ENCODE measurements at places on chromosomes 7 and 10. TPM values are rescaled to one million over a fixed set of nuclear protein-coding genes. Genes with fewer than 3 reads are reported as not detected.

GRCh38 chr10:93838278-93838677, 55.5 kb upstream of the SLC35G1 start:
- no peaks in the 10 kb centered on the region for H3K27me3 ChIP-seq
- no peak for DNase-seq
- H3K4me1 ChIP-seq: no peaks in the 10 kb centered on the region
- no peaks in the 10 kb centered on the region for H3K36me3 ChIP-seq
- no peak overlapping the region for H3K27ac ChIP-seq

DNA sequence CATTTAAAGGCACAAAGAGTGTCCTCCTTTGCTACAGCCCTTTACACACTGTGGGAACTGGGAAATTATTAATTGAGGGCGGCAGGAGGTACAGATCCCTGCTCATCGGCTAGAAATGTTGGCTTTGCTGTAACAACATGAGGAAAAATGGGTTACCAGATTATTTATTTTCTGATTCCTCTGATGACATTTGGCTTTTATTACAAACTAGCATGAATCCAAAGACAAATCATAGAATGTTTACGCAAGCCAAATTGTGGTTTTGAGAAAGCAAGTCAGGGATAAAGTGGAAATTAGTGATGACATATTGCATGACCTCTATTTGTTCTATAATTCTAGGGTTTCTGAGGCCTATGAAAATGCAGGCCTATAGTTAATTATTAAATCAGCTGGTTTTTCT, 126.1 kb upstream of the TMEM196 start:
- no peaks in the 10 kb centered on the region for H3K27me3 ChIP-seq
- no peaks in the 10 kb centered on the region for H3K36me3 ChIP-seq
- no peak for DNase-seq
- no peak overlapping the region for H3K27ac ChIP-seq

- H3K27me3 ChIP-seq: no peaks in the 10 kb centered on the region
- no peaks in the 10 kb centered on the region for H3K36me3 ChIP-seq
- H3K4me1 ChIP-seq: no peaks in the 10 kb centered on the region
- no peak for DNase-seq
Measured at GRCh38 chr7:97446361-97446760, 285.5 kb upstream of the TAC1 start.

THNSL1 gene
- 2.0 TPM for total RNA-seq

AMPH gene
- 13.3 TPM for total RNA-seq

FAM170B gene
- total RNA-seq: not detected

RHOBTB1 gene
- total RNA-seq: 11.0 TPM

DNA sequence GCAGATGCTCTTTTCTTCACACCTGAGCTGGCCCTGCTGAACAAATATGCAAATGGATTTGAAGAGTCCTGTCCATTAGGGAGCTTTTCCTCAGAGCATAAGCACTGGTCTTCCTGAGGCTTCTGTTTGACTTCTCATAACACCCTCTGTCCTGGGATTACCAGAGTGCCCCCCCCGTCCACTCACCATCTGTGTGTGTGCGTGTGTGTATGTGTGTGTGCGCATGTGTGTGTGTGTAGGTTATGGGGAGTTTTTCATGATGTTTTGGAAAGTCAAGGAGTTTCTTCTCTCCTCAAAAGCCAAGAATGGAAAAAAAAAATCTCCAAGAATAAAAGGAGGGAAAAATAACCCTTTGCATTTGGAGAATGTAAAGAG, 57.7 kb upstream of the COMTD1 start:
- DNase-seq: no peak
- H3K27me3 ChIP-seq: no peaks in the 10 kb centered on the region
- no peak overlapping the region for H3K4me3 ChIP-seq
- H3K27ac ChIP-seq: peak overlapping the region; percentile 93
- H3K4me1 ChIP-seq: peaks cover 22% of the 10 kb centered on the region

SP4 gene
- total RNA-seq: 8.6 TPM

- H3K4me3 ChIP-seq: no peak overlapping the region
- no peaks in the 10 kb centered on the region for H3K27me3 ChIP-seq
- DNase-seq: no peak
- no peak overlapping the region for H3K27ac ChIP-seq
- no peaks in the 10 kb centered on the region for H3K36me3 ChIP-seq
Measured at GRCh38 chr10:87675396-87676376, 16.0 kb downstream of the PAPSS2 start.

DNA sequence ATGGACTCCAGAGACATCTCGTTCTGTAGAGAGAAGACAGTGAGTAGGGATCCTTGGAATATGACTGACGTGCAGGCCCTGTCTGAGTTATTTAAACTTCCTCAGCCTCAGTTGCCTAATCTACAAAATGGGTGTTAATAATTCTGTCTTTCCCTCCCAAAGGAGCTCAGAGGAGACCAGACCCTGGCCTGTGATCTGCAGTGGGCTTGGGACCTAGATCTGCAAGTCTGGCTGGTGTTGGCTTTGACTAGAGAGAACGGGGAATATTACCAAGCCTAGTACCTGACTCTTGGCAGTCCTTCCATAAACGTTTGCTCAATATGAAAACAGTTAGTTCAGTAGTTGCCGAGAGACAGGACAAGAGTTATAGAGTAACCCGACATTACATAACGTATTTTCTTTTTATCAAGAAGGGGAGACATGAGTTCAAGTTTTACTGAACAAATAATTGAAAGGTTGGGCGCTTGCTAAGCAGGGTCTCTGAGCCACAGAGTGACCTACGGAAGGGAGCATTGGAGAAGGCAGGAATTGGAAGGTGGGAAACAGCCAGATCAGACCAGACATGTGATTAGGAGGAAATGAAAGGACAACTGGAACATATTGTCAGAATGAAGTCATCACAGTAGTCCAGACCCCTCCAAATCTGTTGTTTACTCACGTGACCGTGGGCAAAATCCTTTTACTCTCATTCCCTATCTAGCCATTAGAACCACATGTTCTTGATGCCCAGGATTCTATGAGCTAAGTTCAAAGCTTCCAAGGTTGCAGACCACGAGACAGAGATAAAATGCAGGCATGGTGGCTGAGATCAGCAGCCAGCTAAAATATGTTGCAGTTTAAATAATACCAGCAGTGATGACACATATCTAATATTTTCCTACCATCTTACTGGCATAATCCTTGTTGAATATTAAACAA, 10.9 kb upstream of the CYP3A4 start:
- no peaks in the 10 kb centered on the region for H3K27me3 ChIP-seq
- no peaks in the 10 kb centered on the region for H3K36me3 ChIP-seq
- no peak overlapping the region for H3K27ac ChIP-seq
- no peak for DNase-seq
- no peak overlapping the region for H3K4me3 ChIP-seq

- DNase-seq: no peak
- H3K36me3 ChIP-seq: no peaks in the 10 kb centered on the region
- no peaks in the 10 kb centered on the region for H3K27me3 ChIP-seq
- H3K27ac ChIP-seq: no peak overlapping the region
Measured at GRCh38 chr7:76278540-76278939, 23.9 kb upstream of the HSPB1 start.

- H3K27ac ChIP-seq: no peak overlapping the region
- no peaks in the 10 kb centered on the region for H3K27me3 ChIP-seq
- DNase-seq: no peak
- H3K4me1 ChIP-seq: no peaks in the 10 kb centered on the region
Measured at GRCh38 chr7:89695241-89695640, 459.0 kb upstream of the STEAP1 start.

DNA sequence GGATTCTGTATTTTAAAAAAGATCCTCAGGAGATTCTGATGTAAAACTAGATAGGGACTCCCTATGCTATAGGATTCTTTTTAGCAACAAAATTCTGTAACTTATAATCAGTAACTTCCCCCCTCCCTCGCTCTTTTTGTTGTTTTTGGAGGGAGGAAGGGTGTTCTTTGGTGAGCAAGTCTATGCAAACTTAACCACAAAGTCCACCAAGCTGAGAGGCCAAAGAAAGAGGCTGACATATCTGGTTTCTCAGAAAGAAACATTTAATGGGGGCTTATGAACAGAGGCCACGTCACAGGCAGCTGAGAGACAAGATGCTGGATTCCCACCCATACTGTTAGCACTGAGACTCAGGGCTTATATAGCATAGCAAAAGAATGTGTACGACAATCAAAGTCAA, 14.3 kb upstream of the ABCB5 start:
- H3K4me3 ChIP-seq: no peak overlapping the region
- H3K36me3 ChIP-seq: no peaks in the 10 kb centered on the region
- DNase-seq: no peak
- H3K4me1 ChIP-seq: peaks cover 7% of the 10 kb centered on the region
- H3K27me3 ChIP-seq: no peaks in the 10 kb centered on the region

NUTM2B gene
- total RNA-seq: 0.25 TPM

CYP2C19 gene
- total RNA-seq: 6.1 TPM

- H3K27ac ChIP-seq: no peak overlapping the region
- DNase-seq: no peak
- H3K4me1 ChIP-seq: no peaks in the 10 kb centered on the region
Measured at GRCh38 chr10:127182161-127182560, 14.2 kb downstream of the INSYN2A start.

DNA sequence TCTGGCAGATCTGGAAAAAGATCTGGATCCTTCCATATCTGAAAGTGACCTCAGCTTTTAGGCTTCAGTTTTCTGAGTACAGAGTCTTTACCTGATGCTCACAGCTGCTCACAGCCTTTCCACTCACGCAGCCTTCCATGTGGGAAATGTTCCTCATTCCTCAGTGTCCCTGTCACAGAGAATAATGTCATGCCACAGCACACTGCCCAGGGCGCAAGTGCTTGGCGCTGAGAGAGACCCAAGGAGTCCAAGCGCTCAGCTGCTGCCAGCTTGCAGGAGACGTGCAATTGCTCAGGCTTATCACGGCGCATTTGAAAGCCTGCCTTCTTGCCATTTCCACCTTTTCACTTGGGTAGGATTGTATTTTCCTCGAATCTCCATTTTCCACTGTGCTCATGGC, 271.9 kb upstream of the MKI67 start:
- H3K4me1 ChIP-seq: no peaks in the 10 kb centered on the region
- no peak overlapping the region for H3K4me3 ChIP-seq
- DNase-seq: no peak
- H3K36me3 ChIP-seq: no peaks in the 10 kb centered on the region
- no peaks in the 10 kb centered on the region for H3K27me3 ChIP-seq

OR9A4 gene
- not detected for total RNA-seq

TNKS2 gene
- total RNA-seq: 36.3 TPM

- peaks cover 19% of the 10 kb centered on the region for H3K36me3 ChIP-seq
- peaks cover 57% of the 10 kb centered on the region for H3K4me1 ChIP-seq
- H3K27ac ChIP-seq: peak within 1 kb of the TSS; percentile 94
- DNase-seq: no peak
- H3K4me3 ChIP-seq: peak within 1 kb of the TSS; percentile 96
Measured at GRCh38 chr7:100585511-100586265, at the start of gene LRCH4. Gene LRCH4, minus strand, starts transcription at chr7:100586129. Its CDS starts 29 bp downstream, at chr7:100586100.

CYP26C1 gene
- total RNA-seq: not detected

GRCh38 chr7:140604760-140605159, 35.9 kb downstream of the DENND2A start:
- H3K36me3 ChIP-seq: no peaks in the 10 kb centered on the region
- no peak overlapping the region for H3K27ac ChIP-seq
- no peak for DNase-seq
- no peak overlapping the region for H3K4me3 ChIP-seq
- peaks cover 12% of the 10 kb centered on the region for H3K4me1 ChIP-seq
- no peaks in the 10 kb centered on the region for H3K27me3 ChIP-seq

NPFFR1 gene
- not detected for total RNA-seq

GRCh38 chr7:150404805-150405583, 25.9 kb downstream of the ZNF775 start:
- H3K4me1 ChIP-seq: peaks cover 25% of the 10 kb centered on the region
- H3K36me3 ChIP-seq: no peaks in the 10 kb centered on the region
- H3K4me3 ChIP-seq: peak overlapping the region; percentile 81
- no peaks in the 10 kb centered on the region for H3K27me3 ChIP-seq
- H3K27ac ChIP-seq: peak overlapping the region; percentile 93

MUC12 gene
- total RNA-seq: 2.7 TPM

RAB18 gene
- total RNA-seq: 34.9 TPM

PRTFDC1 gene
- 7.6 TPM for total RNA-seq

DNA sequence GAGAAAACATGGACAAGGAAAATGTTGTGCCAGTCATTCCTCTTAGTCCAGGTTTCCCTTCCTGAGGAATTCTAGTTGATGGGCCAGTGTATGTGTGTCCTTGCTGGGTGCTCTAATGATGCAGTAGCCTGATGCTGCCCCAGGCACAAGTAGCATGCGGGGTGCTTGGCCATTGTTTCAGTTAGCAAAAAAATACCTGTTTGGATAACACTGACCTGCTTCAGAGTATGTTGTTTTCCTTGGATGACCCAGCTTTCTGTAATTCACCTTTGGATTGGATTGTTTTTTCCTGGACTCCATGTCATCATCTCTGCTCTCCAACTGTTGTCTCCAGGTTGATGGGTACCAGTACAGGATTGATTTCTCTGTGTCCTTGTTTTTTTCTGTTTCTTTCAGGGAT, 169.2 kb downstream of the SND1 start:
- no peaks in the 10 kb centered on the region for H3K27me3 ChIP-seq
- no peaks in the 10 kb centered on the region for H3K36me3 ChIP-seq
- no peak overlapping the region for H3K4me3 ChIP-seq
- peaks cover 16% of the 10 kb centered on the region for H3K4me1 ChIP-seq
- H3K27ac ChIP-seq: no peak overlapping the region
- no peak for DNase-seq

DNA sequence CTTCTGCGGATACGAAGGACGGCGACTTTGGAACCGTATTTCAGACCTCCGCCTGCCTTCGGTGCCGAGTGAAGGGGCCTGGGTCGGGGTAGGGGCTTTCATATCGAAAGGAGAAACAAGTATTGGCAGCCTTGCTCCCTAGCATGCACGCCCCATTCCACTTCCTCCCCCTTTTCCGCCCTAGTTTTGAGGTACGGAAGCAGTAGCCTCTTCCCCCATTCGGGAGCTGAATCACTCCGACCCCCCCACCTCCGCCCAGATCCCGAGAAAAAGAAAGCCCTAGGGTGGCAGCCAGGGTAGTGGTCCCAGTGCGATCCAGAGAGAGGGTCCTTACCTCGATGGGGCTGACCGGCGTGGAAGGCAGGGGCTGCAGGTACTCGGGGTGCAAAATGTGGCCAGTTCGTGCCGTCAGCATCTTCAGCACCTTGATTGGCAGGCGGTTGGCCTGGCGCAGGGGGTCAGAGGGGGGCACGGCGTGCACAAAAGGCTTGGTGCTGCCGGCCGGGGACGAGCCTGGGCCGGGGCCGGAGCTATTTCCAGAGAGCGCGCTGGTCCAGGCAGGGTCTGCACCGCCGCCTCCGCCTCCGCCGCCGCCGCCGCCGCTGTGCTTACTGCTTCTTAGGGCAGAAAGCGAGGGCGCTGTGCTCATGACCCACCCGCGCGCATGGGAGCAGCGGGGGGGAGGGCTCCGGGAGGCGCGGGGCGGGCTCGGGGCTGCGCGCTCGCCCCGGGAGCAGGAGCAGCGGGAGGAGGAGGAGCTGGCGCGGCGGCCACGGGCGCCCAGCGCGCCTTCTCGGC, 594 bp downstream of the ZNF503 start:
- DNase-seq: no peak
- peaks cover 40% of the 10 kb centered on the region for H3K4me1 ChIP-seq
- H3K36me3 ChIP-seq: peaks cover 12% of the 10 kb centered on the region
- no peaks in the 10 kb centered on the region for H3K27me3 ChIP-seq
- peak overlapping the region; percentile 99 for H3K27ac ChIP-seq

- DNase-seq: no peak
- H3K4me3 ChIP-seq: no peak overlapping the region
- H3K36me3 ChIP-seq: peaks cover 30% of the 10 kb centered on the region
- no peaks in the 10 kb centered on the region for H3K4me1 ChIP-seq
- no peak overlapping the region for H3K27ac ChIP-seq
Measured at GRCh38 chr7:98202367-98203195, 8.7 kb upstream of the BHLHA15 start.

RET gene
- 7.9 TPM for total RNA-seq
